ENCODE measurements at places on chromosomes 1 and 21.

DNA sequence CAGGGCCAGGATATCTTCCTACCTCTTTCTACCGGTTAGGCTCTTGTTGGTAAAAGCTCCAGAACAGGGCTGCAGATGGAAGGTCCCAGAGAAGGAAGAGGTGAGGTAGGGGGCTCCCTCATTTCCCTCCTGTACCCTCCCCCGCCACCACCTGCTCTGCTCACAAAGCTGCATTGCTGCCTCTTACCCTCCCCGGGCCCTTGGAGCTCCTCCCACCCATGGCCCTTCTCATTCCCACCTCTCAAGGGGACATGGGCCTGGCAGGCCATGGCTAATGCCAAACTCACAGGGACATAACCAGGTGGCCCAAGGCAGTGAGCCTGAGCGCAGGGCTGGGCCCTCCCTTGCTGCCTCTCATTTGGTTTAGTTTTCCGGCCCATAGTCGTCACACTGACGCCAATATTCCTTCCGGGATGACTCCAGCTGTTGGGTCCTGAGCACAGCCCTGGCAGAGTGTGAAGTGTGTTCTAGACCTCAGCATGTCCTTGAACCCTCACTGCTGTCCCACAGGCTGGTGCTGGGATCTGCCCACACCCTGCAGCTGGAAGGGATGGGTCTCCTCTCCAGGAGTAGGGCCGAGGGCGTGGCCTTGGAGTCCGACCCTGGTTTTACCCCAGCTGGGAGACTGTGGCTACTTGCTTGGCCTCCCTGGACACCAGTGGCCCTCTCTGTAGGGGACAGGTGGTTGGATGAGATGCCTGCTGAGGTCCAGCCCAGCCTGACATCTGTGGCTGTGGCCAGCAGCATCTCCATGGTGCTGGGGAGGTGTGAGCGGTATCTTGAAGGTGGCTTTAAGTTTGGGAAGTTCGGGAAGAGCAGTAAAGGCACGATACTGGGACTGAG is 104.6 kb downstream of the ARHGEF10L start:
- DNase-seq, result no peak

DNA sequence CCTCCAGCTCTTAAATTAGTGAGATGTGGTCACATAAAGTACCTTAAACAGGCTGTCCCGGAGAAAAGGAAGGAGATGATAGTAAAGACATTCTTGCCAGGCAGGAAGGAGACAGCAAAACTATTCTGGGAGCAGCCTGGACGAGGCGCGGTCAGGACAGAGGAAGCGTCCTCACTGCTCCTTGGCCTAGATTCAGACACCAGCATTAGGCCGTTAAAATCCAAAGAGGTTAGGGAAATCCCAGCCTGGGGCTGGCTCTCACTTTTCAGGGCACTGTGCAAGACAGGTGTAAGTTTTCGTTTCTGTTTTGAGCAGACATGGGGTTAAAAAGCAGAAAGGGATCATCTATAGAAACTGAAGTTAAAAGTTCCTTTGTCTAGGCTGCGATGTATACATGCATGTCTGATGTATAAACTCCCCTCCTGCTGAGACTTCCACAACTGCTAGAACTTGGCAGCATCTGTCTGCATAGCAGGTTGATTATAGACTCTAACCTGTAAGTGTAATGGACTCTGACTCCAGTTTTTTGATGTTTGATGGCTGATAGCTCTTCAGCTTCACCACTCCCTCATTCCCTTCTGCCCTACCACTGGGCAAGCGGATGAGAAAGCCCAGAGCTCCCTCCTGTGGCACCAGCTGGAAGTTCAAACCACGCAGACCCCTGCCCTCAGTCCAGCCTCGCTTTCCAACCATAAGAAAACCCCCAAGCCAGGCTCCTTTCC is 21.5 kb downstream of the STPG1 start:
- DNase-seq, result peak; percentile 23

DNA sequence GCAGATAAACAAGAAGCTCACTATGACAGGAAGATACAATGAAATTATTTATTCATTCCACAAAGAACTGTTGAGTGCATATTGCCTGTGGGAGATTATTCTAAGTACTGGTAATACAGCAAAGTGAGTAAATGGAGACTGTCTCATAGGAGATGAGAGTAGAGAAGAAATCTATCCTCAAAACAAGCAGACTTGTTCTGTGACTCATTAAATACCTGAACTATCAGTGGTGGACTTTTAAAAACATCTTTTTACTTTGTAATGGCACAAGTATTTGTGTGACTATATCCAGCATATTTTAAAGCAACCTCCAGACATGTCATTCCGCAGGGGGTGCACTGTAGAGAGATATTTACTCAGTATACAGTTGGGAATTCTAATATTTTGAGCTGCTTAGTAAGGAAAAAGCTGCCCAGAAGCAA is 259.2 kb downstream of the FMN2 start:
- no peak for DNase-seq

GRCh38 chr1:90317628-90318027 is 322.7 kb downstream of the ZNF326 start:
- no peak for DNase-seq

GRCh38 chr1:151612501-151613281 is 841 bp downstream of the SNX27 start:
- DNase-seq, result no peak

DNA sequence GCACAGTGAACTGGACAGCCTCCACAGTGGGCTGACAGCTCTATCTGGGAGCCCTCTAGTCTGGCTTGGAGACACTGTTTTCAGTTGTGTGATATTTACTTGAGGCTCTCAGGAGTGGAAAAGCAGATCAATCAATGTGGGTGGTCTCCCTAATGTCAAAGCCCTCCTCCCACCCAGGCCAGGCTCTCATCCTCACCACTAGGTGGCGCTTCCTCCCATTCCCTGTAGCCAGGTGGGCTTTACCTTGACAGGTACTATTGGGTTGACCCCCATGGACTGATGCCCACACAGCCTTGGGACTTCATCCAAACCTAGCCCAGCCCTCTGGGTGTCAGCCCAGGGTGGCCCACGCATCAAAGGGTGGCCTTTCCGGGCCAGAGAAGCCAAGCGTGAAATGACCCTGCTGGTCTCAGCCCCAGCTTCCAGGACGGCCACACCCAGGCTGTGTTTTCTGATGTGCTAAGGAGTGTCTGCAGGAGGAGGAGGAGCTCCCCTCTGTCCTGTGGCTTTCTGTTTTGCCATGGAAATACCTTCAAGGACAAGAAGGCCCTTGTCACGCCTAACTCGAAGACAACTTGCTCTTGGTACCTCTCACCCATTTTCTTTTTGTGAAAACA is 54.0 kb downstream of the CLIC6 start:
- DNase-seq, result no peak

- peak; percentile 79 for DNase-seq
Measured at GRCh38 chr1:202210385-202210784, 16.8 kb downstream of the LGR6 start.

- no peak for DNase-seq
Measured at GRCh38 chr1:42834803-42835202, 11.6 kb upstream of the ZNF691 start.

GRCh38 chr21:41871293-41872030 is 7.7 kb downstream of the PRDM15 start:
- no peak for DNase-seq

- DNase-seq, result no peak
Measured at GRCh38 chr1:15939181-15940109, 36.5 kb downstream of the ZBTB17 start.

DNA sequence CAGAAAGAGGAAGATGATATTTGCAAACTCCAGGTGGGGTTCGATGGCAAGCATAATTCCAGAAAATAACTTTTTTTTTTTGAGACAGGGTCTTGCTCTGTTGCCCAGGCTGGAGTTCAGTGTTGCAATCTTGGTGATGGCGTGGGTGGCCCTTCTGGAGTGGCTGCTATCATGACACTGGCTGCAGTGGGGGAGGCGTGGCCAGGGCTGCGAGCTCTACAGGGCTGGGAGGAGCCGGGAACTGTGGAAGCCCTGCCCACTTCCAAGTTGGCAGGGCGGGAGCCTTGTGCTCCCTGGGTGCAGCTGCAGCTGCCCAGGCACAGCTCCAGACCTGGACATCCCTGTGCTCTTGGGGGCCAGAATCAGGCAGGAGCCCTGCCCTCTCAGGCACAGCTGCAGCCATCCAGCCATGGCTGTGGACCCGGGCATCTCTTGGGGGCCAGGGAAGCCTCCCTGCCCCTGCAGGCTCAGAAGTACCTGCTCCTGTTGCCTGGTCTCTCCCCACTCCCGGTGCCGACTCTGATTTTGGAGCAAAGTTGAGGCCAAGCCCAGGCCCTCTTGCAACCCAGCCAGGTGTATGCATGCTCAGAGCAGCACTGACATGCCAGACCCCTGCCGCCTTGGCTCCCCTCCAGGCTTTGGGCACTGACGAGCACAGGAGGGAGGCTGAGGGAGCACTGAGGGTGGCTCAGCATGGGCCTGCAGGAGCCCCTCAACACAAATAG is 7.2 kb upstream of the BCL10 start:
- DNase-seq, result no peak

DNA sequence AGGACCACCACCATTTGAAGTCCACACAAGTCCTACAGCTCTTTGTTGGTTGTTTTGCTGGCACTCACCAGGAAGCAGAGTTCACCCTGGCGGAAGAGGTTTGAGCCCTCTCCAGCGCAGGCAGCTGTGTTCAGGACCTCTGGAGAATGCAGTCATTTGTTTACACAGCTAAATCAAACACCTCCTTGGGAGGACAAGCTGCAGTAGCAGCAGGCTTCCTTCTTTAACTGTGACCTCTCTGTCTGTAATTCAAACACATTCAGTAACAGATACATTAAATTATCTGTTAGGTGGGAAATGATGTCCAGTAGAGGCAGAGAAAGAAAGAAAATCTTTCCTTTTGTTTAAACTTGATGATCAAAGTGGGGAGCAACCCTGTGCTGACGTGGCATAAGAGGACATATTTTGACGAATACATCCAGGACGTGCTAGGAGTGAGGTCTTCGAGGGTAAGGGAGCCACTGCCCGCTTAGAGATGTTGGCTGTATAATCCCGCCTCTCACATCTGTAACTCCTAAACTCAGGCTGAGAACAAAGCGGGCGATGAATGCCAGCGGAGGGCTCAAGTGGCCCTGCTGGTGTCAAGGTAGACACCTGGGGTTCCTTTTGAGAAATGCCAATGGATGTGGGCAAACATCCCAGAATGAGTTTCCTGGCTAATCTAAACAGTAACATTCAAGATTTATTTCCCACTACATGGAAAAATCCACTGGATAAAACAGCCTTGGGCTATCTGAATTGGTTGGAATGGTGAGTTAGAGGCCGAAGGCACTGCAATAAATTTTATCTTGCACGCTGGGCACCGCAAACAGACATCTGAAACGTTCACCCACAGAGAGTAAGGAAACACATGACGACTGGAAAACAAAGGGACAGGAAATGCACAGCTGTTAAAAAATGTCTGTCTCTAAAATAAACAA is 51.7 kb downstream of the ABCA4 start:
- no peak for DNase-seq

DNA sequence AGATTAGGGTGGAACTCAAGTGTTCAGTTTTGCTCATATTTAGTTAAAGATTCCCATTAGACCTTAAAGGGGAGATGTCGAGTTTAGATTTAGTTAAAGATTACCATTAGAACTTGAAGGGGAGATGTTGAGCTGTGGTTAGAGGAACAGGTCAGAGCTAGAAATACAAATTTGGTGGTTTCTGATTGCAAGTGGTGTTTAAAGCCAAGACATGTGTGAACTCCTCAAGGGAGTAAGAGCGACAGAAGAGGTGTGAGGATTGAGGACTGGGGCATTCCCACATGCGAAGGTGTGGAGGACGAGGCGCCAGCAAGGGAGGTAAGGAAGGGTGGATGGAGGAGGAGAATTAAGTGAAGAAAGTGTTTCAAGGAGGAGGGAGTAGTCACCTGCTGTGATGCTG is 168.6 kb downstream of the IER5 start:
- DNase-seq, result no peak

DNA sequence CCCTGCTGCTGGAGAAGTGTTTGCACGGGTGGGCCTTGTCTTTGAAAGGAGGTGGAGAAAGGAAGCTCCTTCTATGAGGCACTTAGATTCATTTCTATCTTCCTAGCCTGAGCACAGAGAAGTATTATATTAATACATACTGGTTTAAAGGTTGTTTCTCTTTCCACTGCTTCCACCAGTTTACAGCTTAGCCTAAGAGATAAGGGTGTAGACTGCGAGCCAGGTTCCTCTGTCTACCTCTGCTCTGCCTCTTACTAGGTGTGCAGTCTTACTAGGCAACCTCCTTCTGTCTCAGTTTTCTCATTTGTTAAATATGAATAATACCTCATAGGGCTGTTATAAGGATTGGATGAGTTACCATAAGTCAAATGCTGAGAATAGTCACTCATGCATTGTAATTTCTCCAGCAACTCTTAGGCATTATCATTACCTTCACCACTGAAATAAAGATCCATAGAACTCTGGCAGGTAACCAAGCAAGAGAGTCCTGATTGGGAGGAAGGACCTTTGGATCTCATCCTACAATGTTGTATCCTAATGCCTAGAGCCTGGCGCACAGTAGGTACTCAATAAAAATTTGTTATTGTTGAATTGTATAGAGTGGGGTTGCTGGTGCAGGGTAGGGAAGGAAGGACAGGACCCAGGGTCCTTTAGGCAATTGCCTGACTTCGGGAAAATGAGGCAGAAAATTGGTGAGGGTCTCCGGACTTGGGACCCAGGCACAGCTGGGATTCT is 95.1 kb downstream of the TBX19 start:
- DNase-seq, result no peak

DNA sequence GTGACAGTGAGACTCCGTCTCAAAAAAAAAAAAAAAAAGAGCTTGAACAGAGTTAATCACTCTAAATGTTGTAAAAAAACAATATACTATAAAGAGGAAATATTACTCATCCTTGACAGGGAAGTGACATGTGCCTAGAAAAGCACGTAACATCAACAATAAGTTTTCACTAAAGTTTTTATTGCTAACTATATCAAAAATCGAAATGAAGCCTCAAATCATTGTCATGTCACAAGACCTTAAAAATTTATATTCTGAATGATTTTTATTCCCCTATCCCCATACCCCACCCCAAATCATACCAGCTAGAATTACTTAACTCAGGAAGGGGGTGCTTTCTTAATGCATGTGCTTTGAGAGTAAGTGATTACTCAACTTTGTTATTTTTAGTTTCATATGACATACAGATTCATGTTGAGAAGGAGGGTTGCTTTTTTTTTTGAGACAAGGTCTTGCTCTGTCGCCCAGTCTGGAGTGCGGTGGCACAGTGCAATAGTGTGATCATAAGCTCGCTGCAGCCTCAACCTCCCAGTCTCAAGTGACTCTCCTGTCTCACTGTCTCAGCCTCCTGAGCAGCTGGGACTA is 53.6 kb upstream of the MUTYH start:
- DNase-seq, result no peak

GRCh38 chr1:221712776-221713431 is 29.0 kb downstream of the DUSP10 start:
- DNase-seq, result no peak

- no peak for DNase-seq
Measured at GRCh38 chr1:14606632-14607031, 8.1 kb downstream of the KAZN start.

Data from NCI-H2107 (cell line).